ENCODE measurements at places on chromosomes 1 and 21. TPM values are rescaled to one million over a fixed set of nuclear protein-coding genes. Genes with fewer than 3 reads are reported as not detected.

GPR25 gene
- total RNA-seq: not detected

GJA8 gene
- 1.1 TPM for total RNA-seq

HES3 gene
- not detected for total RNA-seq

C1orf50 gene
- 3.6 TPM for total RNA-seq

SPRR1A gene
- not detected for total RNA-seq

ZMYND12 gene
- total RNA-seq: 2.0 TPM

SNX7 gene
- 19.4 TPM for total RNA-seq

ALG14 gene
- 2.0 TPM for total RNA-seq

GBP4 gene
- total RNA-seq: 6.1 TPM

KIF14 gene
- total RNA-seq: 1.7 TPM

AIM2 gene
- not detected for total RNA-seq

ASCL5 gene
- not detected for total RNA-seq

ELAPOR1 gene
- total RNA-seq: 102 TPM

CD84 gene
- total RNA-seq: 6.7 TPM

LCE1D gene
- not detected for total RNA-seq

ACBD3 gene
- 42.0 TPM for total RNA-seq

F3 gene
- total RNA-seq: 120 TPM

OR2L3 gene
- not detected for total RNA-seq

Measured in prostate gland (tissue), 2 donors.